Stimulated activated CD4-positive, alpha-beta T cell treated with anti-CD3 and anti-CD28 coated beads, Interleukin-1b, Interleukin-23, amount 100 ng/mL, for 1 hour (primary cell): ENCODE measurements at places on chromosomes 13 and 19.

DNA sequence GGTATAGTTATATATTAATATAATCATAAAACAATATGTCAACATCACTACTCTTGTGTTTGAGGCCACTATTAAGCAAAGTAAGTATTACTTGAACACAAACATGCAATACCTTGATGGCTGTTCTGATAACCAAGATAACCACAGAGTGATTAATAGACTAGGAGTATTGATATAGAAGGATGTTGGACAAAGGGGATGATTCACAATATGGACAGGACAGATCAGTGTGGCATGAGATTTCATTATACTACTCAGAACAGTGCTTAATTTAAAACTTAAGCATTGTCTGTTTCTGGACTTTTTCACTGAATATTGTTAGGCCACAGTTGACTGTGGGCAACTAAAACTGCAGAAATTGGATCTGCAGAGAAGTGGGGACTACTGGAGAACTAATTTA, 384.2 kb downstream of the SLITRK1 start:
- no peak for DNase-seq

- DNase-seq: peak; percentile 87
Measured at GRCh38 chr19:23273590-23274412, 23.6 kb upstream of the ZNF724 start.

DNA sequence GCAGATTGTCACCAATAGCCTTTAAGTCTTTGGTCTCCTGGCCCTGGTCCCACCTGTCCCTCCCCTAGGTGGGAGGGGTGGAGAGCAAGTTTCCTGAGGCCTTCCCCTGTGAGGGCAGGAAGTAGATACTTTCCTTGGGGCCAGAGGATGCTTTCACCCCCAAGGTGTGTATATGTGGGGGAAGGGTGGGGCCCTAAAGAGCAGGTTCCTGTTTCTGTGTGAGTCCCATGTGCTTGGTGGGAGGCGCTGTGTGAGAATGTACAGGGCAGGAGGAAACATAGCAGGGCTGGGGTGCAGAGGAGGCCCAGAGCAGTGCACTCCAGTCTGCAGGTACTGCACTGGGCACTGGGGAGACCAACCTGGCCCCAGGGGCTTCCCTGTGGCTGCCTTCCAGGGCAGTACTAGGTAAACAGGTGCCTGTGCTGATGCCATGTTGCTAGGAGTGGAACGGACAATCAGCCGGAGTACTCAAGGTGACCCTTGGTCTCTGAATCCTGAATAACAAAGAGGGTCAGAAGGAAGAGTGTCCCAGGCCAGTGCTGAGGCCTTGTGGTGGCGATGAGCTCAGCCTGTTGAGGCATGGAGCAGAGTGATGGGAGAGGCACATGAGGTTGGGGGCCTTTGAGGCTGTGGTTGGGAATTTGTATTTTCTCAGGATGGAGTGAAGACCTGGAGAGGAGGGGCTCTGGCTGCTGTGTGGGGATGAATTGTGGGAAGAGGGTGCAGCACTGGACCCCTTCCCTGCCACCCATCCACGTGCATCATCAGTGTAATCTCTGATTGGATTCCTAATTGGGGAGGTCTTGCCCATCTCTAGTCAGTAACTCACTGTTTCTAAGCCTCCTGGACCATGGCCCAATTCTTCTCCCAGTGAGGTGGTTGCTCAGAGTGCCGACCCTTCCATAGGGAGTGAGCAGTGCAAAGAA, 5.1 kb downstream of the EGLN2 start:
- no peak for DNase-seq

DNA sequence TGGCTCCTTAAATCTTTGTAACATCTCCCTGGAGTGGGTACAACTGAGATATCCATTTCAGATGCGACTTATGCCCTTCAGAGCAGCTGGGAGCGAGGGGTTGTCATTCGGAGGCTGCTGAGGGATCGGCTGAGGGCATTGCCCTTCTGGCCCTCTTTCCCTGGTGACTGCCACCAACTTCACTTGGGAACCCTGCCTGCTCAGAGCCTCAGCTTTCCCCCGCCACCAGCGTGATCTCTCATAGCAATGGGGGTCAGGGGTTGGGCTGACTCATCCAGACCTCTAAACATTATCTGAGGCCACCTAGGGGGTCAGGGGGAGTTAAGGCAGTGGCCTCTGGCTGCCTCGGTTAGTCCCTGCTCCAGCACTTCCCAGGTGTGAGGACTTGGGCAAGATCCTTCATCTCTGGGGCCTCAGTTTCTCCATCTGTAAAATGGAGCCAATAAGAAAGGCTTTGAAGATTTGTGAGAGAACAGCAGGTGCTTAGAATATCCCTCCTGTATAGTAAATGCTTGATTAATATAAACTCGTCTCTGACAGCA, 1.1 kb downstream of the PRX start:
- no peak for DNase-seq

GRCh38 chr19:12450844-12451243, 10.0 kb upstream of the ZNF443 start:
- DNase-seq: no peak

DNA sequence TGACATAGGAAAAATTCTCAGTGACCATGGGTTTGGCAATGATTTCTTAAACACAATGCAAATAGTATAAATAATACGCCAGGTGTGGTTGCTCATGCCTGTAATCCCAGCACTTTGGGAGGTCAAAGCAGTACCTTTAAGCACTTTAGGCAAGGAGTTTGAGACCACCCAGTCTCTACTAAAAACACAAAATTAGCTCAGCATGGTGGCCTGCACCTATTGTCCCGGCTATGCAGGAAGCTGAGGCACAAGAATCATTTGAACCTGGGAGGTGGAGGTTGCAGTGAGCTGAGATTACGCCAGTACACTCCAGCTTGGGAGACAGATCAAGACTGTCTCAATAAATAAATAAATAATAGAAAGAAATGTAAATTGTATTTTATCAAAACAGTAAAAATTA, 356.5 kb upstream of the SLITRK6 start:
- DNase-seq: no peak

DNA sequence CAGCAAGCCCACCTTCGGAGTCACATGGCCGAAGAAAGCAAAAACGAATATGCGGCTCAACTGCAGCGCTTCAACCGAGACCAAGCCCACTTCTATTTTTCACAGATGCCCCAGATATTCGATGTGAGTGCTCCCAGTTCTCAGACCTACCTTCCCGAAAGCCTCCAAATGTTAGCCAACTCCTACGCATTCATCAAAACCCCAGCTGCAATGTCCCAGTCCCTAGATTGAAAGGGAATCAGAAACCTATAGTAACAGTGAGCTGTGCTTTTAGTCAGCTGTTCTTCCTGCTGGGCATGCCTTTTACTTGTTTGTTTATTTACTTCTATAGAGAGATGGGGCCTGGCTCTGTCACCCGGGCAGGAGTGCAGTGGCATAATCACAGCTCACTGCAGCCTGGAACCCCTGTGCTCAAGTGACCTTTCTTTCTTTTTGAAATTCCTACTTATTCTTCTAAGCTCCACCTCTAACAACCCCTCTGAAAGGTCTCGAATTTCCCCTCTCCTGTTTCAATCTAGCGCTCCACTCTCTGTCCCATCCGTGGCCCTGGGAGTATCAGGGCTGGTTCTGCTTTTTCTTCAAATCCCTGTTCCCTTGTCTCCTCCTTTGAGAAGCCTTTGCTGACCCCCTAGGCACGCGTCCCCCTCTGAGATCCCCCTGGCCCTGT, 4.4 kb downstream of the TRIP10 start:
- DNase-seq: no peak
